ENCODE measurements at places on chromosomes 7 and 10.
A peak's percentile ranks its signal among the peaks of the same experiment; 100 is the strongest.

DNA sequence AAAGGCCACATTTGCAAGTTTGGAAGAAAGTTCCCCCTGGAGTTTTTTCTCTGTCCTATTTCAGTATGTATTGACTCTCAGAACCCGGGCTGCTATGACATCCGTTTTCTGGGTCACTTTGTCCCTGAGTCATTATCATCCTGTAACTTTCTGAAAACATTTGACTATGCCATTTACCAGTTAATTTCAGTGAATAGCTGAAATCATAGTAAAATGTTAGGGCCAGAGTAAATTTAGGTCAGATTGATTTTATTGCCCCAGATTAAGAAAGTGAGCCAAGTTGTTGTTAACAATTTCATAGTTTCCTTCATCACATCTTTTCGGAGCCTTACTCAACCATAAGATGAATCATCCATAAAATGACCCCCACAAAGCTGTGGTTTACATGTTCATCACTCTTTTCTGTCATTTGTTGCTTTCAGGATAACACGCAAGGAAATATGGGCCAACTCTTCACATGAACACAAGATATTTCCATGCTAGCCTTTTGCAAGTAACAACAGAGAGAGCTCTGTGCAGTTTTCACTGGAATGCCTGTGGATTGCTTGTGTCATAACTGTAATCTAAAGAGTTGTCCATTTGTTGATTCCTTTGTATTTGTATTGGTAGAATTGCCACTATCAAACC lies 3.9 kb upstream of the MACC1 start:
- no peak for DNase-seq

DNA sequence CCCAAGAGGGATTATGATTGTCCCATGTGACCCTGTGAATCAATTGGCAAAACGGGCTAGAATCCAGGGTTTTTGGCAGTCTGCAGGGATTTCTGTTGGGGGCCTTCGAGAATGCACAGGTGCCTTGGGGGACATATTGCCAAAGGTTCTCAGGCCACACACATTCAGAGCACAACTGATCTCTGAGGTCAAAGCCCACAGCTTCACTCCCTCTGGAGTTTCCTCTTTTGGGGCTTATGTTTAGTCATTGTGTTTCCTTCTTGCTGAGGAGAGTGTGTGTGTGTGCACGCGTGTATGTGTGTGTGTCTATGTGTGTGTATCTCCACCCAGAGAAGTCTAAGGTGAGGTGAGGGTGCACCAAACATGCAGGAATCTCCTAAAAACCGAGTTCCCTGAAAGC lies 8.8 kb downstream of the PPIF start:
- peak; percentile 68 for DNase-seq

GRCh38 chr10:18205098-18205834 lies 65.0 kb downstream of the CACNB2 start:
- no peak for DNase-seq

GRCh38 chr10:86944031-86944419 lies 13.4 kb downstream of the MMRN2 start:
- DNase-seq: no peak

DNA sequence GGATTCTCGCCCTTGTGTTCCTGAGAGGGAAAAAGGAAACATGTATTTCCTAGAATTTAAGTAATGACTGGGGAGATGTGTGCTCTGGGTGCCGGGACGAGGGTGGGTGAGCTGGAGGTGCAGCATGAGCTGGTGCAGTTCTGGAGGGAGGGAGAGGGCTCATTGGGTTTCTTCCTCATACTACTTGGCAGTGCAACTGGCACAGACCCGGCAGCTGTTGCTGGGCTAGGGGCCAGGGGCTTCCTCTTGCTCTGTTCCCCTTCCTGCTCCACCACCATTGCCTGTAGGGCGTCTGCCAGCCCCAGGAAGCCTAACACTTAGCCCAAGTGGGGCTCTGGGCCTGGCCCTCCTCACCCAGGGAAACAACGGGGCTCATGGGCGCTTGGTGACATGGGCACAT lies 5.9 kb downstream of the RET start:
- no peak for DNase-seq

DNA sequence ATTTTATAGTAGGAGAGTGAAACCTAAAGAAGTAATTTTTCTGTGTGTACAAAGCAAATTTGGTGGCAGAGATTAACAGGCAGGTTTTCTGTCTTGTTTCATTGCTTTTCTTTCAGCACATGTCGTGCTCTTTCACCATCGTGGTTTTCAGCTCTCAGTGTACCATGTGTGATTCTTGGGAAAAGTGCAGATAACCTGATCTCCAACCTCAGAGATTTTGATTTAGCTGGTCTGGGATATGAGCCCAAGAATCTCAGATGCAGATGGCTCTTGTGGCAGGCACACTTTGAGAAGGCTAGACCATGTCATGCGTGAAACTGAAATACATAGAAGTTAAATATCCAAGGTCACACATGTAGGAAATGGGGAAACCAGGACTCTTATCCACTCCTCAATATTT lies 317.4 kb downstream of the EXOC4 start:
- DNase-seq: no peak

GRCh38 chr7:92226981-92227380 lies 18.7 kb downstream of the KRIT1 start:
- DNase-seq: no peak

GRCh38 chr10:19097151-19097550 lies 48.5 kb downstream of the MALRD1 start:
- no peak for DNase-seq

DNA sequence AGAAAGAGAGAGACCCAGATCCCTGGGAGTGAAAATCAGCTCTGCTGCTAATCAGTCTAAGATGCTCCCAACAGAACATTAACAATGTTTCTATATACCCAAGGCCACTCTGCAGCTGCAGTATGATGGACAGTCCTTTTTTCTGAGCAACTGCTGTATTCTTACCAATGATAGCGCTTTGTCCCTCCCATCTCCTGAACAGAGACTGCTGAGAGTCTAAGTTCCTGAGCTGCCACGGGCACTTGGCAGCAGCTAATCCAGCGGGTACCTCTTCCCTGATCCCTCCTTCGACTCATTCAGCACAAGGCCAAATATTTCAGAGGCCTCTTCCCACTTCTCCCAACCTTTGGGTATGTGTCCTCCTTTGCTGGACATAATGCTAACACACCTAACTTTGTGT lies 7.7 kb downstream of the CPVL start:
- DNase-seq: no peak

GRCh38 chr10:122197611-122198222 lies 73.4 kb upstream of the BTBD16 start:
- DNase-seq: no peak

- DNase-seq: no peak
Observed at GRCh38 chr7:71785216-71785615, 626.9 kb downstream of the CALN1 start.

DNA sequence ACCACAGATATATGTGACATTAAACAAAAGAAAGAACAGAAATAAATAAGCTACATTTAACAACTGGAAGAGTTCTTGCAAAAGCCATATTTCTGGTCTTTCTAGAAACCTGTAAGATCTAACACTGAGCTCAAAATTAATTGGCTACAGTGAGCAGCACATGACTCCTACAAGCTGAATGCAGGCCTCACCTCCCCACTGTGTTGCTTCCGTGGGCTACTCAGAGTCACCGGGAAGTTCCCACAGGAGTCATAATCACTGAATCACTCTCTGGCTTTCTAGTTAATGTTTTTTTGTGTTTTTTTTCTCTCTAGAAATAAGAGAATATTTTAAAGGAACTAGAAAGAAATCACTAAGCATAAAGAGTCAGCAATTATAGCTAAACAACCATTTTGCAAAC lies 10.2 kb upstream of the MRPS24 start:
- DNase-seq: no peak

DNA sequence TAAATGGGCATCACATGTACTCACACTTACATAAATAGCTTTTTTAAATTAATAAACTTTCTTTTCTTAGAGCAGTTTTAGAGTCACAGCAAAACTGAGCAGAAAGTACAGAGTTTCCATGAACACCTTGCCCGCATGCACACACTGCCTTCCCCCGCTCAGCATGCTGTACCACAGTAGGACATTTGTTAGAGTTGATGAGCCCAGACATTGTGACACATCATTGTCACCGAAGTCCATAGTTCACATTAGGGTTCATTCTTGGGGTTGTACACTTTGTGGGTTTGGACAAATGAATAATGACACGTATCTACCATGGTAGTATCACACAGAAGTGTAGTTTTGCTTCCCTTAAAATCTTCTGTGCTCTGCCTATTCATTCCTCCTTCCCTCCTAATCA lies 23.7 kb downstream of the UBN2 start:
- DNase-seq: no peak

GRCh38 chr7:97770850-97771249 lies 39.0 kb downstream of the TAC1 start:
- DNase-seq: no peak

GRCh38 chr10:102812231-102812876 lies 24.9 kb downstream of the CYP17A1 start:
- DNase-seq: peak; percentile 79

DNA sequence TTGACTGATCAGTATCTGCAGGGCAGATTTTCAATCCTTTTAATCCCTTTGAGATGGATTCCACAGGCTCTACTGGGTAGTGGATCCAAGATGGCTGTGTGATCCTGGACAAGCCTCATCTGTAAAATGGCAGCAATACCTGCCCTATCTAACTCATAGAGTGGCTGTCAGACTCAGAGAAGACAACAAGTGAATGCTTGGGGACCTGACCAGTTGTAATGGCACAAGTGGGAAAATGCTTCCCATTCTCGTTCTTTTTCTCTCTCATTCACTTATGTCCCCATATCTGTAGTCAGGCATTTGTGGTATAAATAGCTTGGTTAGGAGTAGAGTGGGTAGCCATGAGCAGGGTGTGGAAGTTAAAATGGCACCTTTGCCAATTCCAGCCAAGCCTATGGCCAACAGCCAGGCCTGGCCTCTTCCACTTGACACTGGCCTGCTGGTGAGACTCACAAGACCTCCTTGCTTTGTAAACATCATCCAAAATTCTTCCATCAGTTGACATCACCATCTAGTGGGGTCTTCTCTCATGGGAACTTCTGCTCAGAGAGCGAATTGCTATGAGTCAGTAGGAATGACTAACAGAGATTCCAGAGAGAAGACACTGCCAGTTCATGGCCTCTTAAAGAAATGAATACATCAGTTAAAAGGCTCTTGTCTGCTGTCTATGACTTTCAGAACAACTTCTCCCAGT lies 150.1 kb downstream of the PLPP4 start:
- DNase-seq: no peak

GRCh38 chr10:2910656-2911055 lies 156.7 kb upstream of the PFKP start:
- DNase-seq: no peak

DNA sequence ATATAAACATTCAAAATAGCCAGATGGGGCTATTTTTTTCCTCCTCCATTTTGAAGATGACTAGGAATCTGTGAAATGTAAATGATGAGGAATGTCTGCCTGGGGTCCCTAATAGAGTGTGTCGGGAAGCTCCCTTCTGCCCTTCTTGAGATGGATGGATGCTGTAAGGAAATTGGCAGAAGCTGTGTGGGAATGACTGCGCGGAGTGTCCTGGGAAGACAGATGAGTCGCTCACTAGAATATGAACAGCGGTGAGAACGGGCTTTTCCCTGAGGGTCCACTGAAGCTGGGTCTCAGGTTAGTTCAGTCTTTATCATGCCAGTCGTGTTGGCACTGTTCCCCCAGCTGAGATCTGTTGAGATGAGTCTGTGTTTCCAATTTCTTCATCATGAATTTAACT lies 75.1 kb upstream of the PLPP4 start:
- no peak for DNase-seq

DNA sequence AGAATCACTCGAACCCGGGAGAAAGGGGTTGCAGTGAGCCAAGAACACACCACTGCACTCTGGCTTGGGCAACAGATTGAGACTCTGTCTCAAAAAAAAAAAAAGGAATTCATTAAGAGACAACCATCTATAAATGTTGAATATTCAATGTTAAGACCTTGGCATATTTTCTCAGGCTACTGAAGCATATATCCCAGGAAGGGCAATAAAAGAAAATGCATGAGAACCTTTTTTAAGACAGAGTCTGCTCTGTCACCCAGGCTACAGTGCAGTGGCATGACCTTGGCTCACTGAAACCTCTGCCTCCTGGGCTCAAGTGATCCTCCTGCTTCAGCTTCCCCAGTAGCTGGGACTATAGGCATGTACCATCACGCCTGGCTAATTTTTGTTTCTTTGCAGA lies 165.0 kb downstream of the JMJD1C start:
- no peak for DNase-seq

GRCh38 chr7:135161669-135162068 lies 8.8 kb downstream of the CYREN start:
- DNase-seq: no peak

- DNase-seq: no peak
Observed at GRCh38 chr10:93742633-93743349, 14.9 kb upstream of the LGI1 start.

DNA sequence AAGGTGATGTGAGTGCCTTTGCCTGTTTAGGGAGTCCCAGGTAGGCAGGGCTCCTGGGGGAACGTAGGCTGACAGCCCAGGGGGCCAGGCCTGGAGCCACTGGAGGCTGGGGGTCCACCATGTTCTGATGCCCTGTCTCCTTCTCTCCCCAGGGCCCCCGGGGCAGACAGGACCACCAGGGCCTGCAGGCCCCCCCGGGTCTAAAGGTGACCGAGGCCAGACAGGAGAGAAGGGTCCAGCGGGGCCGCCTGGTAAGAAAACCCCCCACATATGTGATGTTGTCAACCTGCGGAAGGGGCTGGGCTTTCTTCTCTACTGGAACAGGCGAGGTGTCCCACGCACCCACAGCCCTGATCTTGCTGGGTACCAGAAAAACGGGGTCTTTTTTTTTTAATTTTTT lies 85.2 kb downstream of the MYL10 start:
- DNase-seq: no peak

DNA sequence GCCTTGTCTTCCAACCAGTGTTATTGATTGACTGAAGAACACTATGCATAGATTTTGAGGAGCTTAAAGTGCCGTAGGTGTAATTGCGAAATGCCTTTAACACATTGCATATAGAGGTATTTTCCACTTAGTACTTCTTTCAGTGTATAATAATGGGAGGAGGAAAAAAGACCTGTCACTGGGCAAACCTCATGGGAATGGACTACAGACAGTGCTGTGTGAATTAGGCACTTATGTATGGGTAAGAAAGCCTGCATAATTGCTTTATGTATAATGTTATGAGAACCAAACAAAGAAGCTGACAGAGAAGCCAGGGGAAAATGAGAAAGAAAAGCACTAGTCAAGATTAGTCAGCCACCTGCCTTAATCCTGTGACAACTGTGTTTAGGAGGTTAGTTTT lies 12.4 kb upstream of the SCRN1 start:
- no peak for DNase-seq

DNA sequence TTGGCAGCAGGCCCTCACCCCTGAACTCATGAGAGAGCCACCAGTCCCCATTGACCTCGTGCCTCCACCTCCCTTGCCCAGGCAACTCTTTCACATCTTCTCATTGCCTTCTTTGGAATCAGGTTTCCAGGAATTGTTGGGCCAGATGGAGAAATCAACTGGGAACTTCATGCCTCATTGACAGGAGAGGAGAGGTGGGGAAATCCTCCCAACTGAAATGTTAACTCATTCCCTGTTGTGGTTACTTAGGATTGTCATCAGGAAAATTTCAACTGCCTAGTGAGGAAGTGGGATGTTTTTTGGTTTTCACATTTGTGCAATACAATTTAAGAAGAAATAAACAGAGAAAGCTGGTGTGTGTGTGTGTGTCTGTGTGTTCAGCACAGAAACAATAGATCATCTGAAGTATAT lies 106.6 kb upstream of the INHBA start:
- no peak for DNase-seq
